ENCODE measurements at places on chromosomes 12 and 14. TPM values are rescaled to one million over a fixed set of nuclear protein-coding genes. Genes with fewer than 3 reads are reported as not detected.

DNA sequence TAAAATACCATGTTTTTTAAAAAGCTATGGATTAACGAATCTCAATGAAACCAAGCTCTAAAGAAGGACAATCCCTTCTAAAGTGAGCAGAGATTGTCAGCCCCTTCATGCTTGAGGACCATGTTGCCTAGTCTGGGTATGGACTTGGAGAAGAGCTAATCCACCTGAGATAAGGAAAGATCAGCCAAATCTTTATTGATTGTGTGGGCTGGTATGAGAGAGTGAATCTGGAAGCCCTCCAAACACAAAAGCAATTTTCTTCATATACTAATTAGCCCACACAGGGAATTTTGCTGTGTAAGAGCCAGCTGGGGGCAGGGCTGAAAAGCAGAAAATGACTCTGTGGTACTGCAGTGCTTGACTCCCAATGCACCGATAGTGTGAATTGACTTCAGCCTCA, 47.4 kb upstream of the DICER1 start:
- no peak for DNase-seq

DNA sequence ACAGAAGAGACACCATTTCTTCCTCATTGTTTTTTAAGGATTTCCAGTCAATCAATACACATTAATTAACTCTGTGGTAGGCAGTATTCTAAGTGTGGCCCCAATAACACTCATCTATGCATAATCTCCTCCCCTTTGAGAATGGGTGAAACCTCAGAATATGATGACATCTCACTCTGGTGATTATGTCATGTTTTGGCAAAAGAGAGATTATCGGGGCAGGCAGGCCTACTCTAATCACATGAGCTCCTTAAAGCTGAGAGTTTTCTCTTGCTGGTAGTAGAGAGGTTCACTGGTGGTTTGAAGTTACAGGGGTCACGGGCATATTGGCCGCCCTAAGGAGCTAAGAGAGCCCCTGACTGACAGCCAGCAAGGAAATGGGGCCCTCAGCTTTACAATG, 7.1 kb upstream of the LGMN start:
- no peak for DNase-seq

- no peak for DNase-seq
Measured at GRCh38 chr14:67787673-67788072, 28.7 kb downstream of the ZFYVE26 start.

DNA sequence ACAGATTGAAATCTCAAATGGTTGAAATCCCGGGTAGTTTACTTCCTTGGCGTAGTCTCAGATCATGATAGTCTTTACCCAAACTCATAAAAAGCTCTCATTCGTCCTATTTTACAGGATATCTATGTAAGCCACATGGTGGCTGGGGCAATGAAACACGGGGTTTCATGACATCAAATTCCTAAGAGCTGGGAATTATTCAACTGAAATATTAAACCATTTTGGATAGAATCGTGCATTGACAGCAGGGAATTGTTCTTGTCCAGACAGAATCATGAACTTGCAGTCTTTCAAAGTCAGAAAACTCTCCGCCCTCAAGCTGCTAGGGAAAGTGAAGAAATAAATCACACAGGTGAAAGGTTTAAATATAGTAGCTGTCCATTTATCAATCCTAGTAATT, 33.2 kb upstream of the PRKAB1 start:
- no peak for DNase-seq

DNA sequence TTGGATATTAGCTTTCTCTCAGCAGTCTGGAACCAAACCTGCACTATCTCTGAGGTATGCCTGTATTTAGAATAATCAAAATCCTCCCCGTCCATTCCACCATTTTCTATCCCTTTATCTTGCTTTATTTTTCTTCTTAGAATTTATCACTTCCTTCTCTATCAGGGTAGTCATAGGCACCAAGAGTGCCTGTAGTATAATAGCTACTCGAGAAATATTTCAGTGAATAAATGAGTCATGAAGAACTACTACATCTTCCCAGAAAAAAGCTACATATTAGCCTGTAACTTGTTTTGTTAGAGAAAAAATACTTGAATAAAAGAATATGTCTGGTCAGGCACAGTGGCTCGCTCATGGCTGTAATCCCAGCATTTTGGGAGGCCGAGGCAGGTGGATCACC, 4.3 kb downstream of the SLC2A14 start:
- no peak for DNase-seq

DNA sequence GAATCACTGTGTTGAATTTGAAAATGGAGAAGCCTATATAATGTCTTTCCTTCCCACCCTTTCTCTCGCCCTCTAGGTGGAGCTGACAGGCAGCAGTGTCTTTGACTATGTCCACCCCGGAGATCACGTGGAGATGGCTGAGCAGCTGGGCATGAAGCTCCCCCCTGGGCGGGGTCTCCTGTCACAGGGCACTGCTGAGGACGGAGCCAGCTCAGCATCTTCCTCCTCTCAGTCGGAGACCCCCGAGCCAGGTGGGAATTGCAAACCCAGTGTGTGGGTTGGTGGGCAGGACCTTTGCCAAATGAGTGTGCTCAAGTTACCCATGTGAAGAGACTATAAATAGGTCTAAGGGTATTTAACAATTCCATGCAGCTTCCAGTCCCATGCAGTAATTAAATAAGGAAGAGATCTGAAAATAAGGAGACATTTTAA, 274.7 kb downstream of the EGLN3 start:
- DNase-seq = peak; percentile 79

DNA sequence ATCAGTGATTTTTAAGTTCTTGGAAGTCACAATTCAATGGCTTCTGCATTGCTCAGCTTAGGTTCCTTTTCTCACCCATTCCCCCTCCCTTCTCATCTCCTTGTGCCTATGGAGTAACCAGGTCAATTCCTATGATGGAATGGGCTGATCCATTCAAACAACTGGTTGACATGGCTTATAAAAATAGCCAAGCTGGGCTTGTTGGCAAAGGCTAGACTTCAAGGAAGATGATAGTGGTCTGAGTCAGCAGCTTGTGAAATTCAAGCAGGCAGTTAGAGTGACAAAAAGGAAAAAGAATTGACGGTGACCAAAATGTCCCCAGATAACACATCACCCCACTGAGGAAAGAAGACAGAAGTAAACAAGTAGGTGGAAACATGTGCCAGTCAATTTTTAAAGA, 119.9 kb upstream of the PCED1B start:
- DNase-seq = peak; percentile 69

DNA sequence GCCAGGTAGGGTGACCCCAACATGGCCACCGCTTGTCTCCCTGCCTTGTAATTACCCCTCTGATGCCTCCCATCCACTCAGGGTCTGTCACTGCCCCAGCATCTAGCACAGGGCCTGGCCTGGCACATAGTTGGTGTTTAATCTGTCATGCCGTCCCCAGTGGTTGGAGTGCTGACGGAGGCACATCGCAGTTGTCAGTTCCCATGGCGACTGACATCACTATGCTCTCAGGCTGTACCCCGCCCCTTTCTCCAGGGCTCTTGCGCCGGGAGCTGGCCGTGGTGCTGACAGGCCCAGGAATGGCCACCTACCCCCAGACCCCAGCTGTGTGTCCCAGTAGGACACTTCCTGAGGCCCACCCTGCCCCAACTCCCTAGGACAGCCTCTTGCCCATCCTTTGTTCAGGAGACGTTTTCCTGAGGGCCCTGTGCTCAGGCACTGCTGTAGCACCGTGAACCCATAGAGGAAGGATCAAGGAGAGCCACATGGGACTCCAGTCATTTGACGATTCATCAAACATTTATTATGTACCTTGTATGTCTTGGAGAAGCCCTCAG, 23.0 kb downstream of the FAM222A start:
- DNase-seq = no peak

- DNase-seq = no peak
Measured at GRCh38 chr14:75201087-75201486, 24.7 kb upstream of the TMED10 start.

DNA sequence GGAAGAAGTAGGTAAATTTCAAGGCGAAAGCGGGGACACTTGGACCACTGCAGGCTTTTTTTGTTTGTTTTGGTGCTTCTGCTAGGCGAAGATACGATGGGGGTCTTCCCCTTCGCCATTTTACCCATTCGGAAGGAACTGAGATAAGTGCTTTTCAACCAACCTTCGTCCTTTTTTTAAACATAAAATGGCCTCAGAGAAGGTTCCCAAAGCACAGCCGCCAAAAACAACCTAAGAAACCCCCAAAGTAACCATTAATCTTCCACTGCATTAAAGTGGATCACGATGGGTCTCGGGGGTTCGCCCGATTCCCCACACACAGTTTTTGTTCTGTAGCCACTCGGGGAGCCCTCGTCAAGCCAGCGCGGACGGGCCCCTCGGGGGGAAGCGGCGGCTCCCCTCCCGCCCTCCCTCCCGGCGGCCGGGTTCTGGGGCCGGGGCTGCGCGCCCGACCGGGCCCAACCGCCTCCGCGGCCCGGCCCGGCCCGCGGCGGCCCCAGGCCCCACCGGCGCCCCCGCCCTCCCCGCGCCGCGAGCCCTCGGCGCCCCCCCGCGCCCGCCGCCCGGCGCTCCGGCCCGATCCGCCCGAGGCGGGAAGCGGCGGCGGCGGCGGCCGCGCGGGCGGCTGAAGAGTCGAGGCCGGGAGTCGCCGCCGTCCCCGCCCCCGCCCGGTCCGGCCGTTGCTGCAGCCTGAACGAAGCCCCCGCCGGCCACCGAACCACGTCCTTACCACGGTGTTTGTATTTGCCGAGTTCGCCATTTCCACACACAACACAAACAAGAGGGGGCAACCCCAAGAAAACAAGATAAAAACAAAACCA, 790 bp downstream of the GTF2A1 start:
- peak; percentile 7 for DNase-seq

DNA sequence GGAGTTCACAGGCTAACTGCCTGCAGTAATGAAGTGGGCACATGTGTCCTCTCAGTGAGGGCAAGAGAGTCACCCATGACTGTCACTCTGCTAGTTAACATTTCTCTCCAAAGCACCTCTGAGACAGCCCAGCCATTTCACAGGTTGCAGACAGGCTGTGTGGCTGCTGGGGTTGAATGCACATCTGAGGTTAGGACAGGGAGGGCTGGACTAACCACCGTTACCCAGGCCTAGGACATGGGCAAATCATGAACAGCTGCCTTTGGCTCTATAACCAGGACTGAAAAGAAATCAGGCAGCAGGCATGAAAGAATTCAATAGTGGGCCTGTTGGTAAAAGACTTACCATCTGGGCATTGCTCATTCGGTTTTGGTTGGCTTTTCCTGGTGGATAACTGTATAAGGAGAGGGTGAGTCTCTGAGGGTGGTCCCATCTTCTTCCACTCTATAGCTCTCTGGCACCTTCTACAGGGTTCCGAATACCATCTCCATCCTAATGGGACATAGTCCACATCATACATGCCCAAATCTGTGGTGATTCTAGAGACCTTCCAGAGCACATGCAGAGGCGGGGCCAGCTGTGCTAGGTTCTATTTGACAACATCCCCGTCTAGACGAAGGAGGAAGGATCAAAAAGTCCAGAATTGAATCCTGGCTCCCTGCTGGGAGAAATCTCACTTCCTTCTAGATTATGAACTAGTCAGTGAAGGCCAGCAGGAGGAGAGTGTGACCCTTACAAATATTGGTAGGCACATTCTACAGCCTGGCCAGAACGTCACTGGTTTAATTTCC, 10.8 kb downstream of the CRACR2A start:
- no peak for DNase-seq

DNA sequence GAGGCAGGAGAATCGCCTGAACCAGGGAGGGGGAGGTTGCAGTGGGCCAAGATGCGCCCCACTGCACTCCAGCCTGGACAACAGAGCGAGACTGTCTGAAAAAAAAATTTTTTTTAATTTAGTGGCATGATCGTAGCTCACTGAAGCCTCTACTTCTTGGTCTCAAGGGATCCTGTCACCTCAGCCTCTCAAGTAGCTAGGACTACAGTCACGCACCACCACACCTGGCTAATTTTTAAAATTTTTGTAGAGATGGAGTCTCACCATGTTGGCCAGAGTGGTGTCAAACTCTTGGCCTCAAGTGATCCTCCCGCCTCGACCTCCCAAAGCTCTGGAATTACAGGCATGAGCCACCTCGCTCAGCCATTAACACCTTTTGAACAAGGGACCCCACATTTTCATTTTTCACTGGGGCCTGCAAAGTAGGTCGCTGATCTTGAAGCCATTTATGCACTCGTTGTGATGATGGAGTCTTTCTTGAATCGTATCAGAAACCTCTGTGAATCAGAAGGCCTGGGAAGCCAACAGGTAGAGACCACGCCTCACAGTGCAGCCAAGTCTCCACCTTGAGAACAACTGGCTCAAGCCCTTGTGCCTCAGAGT, 5.9 kb downstream of the HCAR1 start:
- no peak for DNase-seq

GRCh38 chr12:3274664-3275063, 197.5 kb downstream of the TSPAN9 start:
- DNase-seq = no peak

DNA sequence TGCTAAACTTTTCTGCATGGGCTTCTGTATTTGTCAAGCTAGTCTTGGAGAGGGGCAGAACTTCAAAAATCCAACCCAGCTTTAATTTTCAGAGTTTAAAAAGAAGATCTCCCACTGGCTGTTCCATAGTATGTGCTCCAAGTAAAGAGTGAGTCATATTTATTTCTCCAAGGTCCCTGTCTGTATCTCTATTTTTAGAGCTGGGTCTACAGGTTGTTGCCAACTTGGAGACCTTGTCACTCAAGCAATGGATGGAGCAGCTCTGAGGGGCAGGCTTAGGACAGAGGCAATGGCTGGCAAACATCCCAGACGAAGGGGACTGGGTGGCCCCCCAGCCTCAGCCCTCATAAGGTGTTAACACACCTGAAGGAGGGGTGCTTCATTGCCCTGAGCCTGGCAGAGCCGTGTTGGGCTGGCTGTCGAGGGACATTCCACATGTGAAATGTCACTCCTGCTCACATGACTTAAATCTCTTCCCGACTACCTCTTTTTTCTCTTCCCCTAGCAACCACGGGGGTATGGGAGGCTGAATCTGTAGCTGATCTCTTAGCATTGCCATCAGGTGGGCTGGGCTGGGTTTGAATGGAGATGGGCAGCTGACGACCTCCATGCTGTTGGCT, 103.1 kb downstream of the SMOC1 start:
- DNase-seq = no peak

GRCh38 chr12:47990351-47991105, 13.7 kb downstream of the COL2A1 start:
- no peak for DNase-seq

The DCN gene
- total RNA-seq = 129 TPM

The ZBTB39 gene
- total RNA-seq = 3.1 TPM

The SIX6 gene
- total RNA-seq = not detected

The PRIMA1 gene
- not detected for total RNA-seq

The PTGR2 gene
- 6.2 TPM for total RNA-seq

The GARIN6 gene
- not detected for total RNA-seq

The A2M gene
- total RNA-seq = not detected

The PROX2 gene
- not detected for total RNA-seq

The AQP2 gene
- total RNA-seq = not detected

The NTN4 gene
- total RNA-seq = 43.1 TPM
